ENCODE measurements at places on chromosomes 6 and 20. TPM values are rescaled to one million over a fixed set of nuclear protein-coding genes. Genes with fewer than 3 reads are reported as not detected.

ANKEF1 gene
- 0.52 TPM for total RNA-seq

GRCh38 chr6:13152764-13153163, 175.6 kb downstream of the TBC1D7 start:
- no peak for DNase-seq

HCRTR2 gene
- not detected for total RNA-seq

DNA sequence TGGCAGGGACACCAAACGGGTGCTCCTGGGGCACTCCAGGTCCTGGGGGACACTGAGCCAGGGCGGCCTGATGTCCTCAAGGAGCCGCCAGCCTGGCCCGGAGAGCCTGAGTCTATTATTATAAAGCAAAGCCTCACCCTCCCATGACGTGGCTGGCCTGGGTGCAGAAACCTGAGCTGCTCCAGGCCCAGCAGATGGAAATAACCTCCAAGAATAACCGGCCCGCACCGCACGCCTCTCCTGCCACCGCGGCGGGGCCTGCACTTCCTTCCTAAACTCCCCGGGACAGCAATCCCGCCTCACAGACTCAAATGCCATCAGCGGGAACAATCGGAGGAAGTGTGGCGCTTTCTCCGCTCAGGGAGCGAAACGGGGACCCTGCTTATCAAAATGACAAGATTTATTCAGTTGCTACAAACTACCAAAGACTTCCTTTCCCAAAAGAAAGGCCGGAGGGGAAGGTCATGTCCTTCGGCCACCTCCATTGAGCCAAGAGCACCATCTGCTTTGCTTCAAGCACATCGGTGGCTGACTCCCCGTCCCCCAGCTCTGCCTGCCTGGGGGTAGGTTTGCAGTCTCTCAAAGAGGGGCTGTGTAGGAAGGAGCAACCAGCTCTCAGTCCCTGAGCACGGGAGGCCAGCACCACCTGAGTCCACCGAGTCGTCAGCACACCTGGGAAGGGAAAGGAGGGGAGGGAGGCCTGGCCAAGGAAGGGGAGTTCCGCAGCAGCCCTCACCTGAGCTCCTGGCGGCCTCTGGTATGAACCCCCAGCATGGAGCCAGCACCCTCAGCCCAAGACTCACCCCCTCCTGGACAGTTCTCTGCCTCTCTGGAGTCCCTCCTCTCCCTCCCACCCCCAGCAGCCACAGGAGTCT, 78.6 kb upstream of the QKI start:
- DNase-seq, result no peak

DNA sequence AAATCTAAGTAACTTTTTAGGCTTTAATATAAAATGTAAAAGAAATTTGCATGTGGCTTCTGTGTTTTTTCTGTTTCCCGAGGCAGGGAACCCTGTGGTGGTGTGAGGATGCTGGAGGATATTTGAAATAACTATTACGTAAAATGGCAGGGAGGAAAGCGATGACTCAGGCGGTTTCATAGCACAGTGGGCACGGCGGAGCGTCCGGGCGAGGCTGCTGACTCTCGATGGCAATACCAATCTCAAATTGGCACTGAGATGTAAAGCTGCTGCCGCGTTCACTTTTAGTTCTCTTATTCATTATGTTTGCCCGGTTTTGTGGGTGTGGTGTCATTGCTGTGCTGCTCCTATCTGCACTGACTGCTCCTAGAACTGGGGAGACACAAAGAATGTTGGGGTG, 254.3 kb downstream of the THBS2 start:
- DNase-seq, result no peak

MUC21 gene
- total RNA-seq, result not detected

GRCh38 chr6:151325075-151326050, 66.0 kb downstream of the ZBTB2 start:
- DNase-seq, result peak; percentile 50

DNA sequence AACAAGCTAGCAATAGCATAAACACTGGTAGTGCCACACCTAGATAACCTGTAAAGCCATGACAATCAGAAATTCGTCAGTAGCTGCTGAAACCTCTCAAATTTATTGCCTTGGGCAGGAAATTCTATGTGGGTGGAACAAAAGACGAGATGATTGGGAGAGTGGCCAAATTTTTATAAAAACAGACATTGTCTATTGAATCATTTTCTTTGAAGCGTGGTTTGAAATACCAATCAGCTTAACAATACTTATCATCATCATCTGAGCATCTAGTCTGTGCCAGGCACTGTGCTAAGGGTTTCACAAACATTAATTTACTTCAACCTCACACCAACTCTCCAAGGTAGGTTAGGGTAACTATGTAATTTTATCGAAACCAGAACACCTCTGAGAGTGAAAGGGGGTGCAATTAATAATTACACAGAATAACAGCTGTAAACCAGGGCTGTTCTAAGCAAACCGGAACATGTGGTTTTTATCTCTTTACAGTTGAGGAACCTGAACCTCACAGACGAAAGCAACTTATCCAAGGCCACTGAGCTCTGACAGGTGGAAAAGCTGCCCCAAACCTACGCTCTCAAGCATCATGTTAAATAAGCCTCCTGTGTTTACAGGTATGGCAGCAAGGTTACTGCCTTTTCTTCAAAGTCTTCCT, 43.4 kb downstream of the NHSL1 start:
- DNase-seq, result no peak

EYA2 gene
- total RNA-seq, result not detected

- no peak for DNase-seq
Observed at GRCh38 chr6:116036075-116036773, 24.5 kb downstream of the FRK start.

DNA sequence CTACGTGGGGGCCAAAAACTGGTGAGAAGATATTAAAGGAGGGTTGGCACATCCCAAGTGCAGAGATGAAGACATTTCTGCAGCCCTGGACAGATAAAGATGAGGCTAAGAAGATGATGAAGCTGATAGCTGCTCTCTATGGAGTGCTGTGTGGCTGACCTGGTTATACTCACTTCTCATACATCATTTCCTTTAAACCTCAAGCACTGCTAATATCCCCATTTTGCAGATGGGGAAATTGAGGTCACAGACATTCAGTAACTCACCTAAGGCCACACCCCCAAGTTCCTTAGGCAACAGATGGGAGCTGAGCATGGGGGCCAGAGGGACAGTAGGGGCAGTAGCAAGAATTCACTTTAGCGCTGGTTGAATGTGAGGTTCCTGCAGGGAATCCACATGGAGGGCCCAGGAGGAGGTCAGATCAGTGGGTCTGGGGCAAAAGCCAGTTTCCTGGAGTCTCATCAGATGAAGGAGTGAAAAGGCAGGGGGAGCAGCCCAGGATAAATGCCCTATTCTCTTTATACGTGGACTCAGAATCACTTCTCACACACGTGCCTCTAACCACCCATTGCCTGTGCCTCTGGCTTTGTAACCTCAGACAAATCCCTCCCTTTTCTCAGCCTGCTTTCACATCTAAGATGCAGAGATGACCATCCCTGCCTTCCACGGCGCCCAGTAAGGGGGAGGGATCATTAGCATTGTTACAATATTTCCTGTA, 125.8 kb downstream of the NFATC2 start:
- no peak for DNase-seq

- no peak for DNase-seq
Observed at GRCh38 chr20:25389401-25389857, 1.2 kb downstream of the ABHD12 start.

LY6G5C gene
- total RNA-seq, result 1.9 TPM

GRCh38 chr6:111818539-111819226, 54.6 kb downstream of the FYN start:
- DNase-seq, result no peak

GRCh38 chr20:1790386-1790785, 104.8 kb upstream of the SIRPA start:
- no peak for DNase-seq

SPAG4 gene
- 18.9 TPM for total RNA-seq

NINL gene
- total RNA-seq, result 0.89 TPM

DNA sequence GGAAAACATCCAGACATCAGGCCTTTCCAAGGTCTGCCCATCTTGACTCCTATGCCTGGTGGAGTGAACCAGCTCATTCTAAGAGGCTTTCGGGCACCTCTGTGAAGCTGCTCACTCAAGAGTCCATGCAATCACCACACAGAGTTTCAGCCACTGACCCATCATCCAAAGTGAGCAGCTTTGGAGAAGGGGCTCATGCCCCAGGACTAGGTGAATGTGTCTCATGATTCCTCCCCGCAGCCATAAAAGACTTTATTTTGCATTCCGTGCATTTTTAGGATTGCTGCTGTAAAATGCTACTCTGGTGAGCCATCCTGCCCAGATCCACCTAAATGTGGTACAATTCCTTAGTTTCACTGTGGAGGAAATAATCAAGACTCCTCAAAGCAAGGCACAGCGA, 44.5 kb upstream of the EZR start:
- no peak for DNase-seq

NRSN1 gene
- total RNA-seq, result not detected

DNA sequence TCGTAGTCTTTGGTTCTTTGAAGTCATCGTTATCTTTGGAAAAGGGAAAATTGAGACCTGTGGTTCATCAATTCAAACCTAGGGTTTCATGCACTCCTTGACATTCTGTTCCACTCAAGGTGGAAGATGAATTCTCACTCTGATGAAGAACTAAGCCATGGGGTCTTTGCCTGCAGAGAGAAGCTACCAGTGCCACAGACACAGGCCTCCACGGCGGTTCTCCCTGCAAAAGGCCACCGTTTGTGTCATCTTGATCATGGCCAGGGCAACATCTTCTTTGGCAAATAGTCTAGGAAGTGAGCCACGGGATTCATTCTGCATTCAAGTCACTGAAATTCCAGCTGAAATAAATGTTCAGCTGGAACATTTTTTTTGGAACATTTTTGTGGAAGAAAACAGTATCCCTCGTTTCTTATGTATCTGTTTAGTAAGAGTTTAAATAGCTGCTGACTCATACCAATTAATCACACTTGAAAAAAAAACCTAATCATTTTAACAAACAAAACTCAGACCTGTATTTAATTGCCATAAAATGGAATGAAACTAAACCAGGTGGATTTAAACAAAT, 206.0 kb upstream of the FOXQ1 start:
- DNase-seq, result no peak

GRCh38 chr6:68649669-68650068, 14.6 kb downstream of the ADGRB3 start:
- DNase-seq, result no peak

DNA sequence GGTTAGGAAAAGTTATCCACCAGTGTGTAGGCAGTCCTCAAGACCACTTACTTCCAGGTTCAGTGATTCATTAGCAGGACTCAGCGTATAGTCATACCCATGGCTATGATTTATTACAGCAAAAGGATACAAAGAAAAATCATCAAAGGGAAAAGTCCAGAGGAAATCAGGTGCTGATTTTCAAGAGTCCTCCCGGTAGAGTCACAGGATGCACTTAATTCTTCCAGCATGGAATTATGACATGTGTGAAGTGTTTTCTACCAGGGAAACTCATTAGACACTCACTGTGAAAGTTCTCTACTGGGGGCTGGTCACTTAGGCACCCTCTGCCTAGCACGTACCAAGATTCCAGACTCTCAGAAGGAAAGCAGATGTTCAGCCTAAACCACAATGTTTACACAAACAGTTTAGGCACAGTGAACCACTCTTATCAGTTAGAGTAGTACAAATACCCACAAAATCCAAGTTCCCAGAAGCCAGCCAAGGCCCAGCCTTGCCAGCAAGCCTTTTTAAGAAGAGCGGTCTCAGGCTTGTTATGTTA, 10.2 kb downstream of the WFDC3 start:
- DNase-seq, result no peak

- DNase-seq, result no peak
Observed at GRCh38 chr6:25052181-25052580, 116.4 kb upstream of the RIPOR2 start.

ADGRG6 gene
- 0.54 TPM for total RNA-seq

CGA gene
- total RNA-seq, result not detected

ZC3H12D gene
- total RNA-seq, result 45.9 TPM

EIF6 gene
- 43.2 TPM for total RNA-seq

ASIP gene
- not detected for total RNA-seq

DNA sequence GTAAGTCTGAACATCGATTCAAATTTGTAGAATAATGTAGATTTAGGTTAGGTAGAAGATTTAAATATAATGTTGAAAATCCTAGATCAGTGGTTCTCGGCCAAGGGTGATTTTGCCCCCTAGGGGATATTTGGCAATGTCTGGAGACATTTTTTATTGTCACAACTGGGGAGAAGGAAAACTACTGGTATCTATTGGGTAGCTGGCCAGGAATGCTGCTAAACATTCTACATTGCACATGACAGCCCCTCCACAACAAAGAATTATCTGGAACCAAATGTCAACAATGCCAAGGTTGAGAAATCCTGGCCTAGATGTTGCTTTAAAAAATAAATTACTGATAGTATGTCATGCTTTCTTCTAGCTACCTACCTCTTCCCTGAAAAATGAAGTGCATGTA, 76.1 kb downstream of the HIVEP2 start:
- no peak for DNase-seq

LCA5 gene
- not detected for total RNA-seq

F13A1 gene
- total RNA-seq, result 0.41 TPM

GRCh38 chr6:53391170-53391569, 42.4 kb upstream of the ELOVL5 start:
- DNase-seq, result no peak

GRCh38 chr20:25461786-25462545, 54.5 kb downstream of the GINS1 start:
- DNase-seq, result no peak

DNA sequence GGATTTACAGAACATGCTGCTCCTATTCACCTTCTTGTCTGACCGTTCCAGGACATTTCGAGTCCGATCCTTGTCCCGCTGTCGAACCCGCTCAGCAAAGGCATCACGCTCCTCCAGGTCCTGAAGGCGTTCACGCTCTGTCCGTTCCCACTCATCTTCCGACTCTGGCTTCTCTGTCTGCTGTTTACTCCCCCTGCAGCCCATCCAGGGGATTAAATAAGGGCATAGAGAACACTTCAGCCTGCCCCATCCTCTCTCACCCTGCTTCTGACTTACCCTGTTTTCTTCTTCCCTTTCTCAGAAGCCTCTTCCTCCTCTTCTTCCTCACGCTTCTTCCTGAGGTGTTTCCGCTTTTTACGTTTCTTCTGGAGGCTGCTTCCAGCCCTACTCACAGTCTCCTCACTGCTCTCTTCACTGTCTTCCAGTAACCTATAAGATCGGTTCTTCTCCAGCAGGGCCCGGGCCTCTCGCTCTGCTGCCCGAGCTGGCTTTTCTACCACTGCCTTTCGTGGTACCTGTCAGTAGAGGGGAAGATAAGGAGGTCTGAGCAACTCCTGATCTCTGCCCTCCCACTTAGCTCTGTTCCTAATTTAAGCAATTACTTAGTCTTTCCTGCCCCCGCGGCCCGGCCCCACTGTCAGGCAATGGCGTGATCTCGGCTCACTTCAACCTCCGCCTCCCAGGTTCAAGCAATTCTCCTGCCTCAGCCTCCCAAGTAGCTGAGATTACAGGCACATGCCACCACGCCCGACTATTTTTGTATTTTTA, 1.9 kb downstream of the DHX16 start:
- DNase-seq, result no peak

- no peak for DNase-seq
Observed at GRCh38 chr6:121321282-121321681, 13.0 kb downstream of the TBC1D32 start.

Measured in CD8-positive, alpha-beta T cell (primary cell).